ENCODE measurements at places on chromosomes 6 and 20. TPM values are rescaled to one million over a fixed set of nuclear protein-coding genes. Genes with fewer than 3 reads are reported as not detected.

The FABP7 gene
- not detected for total RNA-seq

The EDN3 gene
- total RNA-seq = not detected

The SLC32A1 gene
- not detected for total RNA-seq

The CDYL gene
- total RNA-seq = 32.1 TPM

The CCN6 gene
- total RNA-seq = not detected

The BHLHE23 gene
- not detected for total RNA-seq

The DDO gene
- total RNA-seq = 29.7 TPM

The CCN2 gene
- 12.5 TPM for total RNA-seq

The MACROD2 gene
- 5.0 TPM for total RNA-seq

The IL17A gene
- total RNA-seq = not detected

The SIGLEC1 gene
- total RNA-seq = 9.5 TPM
